Peyer's patch (tissue), 4 donors: ENCODE measurements at places on chromosomes 5 and 9. TPM values are rescaled to one million over a fixed set of nuclear protein-coding genes. Genes with fewer than 3 reads are reported as not detected.

The NKD2 gene
- 1.9 TPM for total RNA-seq

- DNase-seq = no peak
Observed at GRCh38 chr5:118679264-118679940, 308.9 kb downstream of the DTWD2 start.

- DNase-seq = no peak
Observed at GRCh38 chr9:129108083-129108804, 2.3 kb downstream of the CRAT start.

GRCh38 chr5:129903466-129904101 lies 681 bp upstream of the CHSY3 start:
- DNase-seq = peak; percentile 45
